ENCODE measurements at places on chromosomes 3 and 15.

GRCh38 chr3:138381950-138382715 lies 33.8 kb downstream of the MRAS start:
- DNase-seq, result peak; percentile 6

DNA sequence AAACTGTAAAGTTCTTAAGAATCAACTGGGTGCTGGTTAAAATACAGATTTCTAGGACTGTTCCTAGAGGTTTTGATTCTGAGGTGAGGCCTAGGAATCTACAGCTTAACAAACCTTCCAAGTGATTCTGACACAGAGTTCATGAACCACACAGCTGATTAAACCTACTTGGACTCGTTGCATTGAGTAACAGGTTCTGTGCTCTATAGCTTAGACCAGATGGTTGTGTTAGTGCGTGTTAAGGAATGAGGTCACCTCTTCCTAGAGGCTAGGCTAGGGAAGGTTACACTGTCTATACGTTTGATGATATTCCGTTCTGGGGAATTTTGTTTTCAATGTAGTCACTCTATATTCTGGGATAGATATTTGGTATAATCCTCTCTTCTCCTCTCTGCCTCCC lies 21.9 kb downstream of the EID1 start:
- no peak for DNase-seq

- DNase-seq, result no peak
Observed at GRCh38 chr3:122920986-122921385, 106.6 kb downstream of the SEMA5B start.

DNA sequence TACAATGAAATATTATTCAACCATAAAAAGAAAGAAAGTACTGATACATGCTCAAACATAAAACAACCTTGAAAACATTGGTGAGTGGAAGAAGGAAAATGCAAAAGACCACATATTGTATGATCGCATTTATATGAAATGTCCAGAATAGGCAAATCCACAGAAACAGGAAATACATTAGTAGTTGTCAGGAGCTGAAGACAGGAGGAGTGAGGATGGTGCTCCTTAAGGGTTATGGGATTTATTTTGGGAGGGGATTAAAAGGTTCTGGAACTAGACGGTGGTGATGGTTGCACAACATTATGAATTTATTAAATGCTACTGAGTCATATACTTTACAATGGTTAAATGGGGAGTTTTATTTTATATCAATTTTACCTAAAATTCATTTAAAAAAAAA lies 12.1 kb upstream of the MAGI1 start:
- DNase-seq, result no peak

DNA sequence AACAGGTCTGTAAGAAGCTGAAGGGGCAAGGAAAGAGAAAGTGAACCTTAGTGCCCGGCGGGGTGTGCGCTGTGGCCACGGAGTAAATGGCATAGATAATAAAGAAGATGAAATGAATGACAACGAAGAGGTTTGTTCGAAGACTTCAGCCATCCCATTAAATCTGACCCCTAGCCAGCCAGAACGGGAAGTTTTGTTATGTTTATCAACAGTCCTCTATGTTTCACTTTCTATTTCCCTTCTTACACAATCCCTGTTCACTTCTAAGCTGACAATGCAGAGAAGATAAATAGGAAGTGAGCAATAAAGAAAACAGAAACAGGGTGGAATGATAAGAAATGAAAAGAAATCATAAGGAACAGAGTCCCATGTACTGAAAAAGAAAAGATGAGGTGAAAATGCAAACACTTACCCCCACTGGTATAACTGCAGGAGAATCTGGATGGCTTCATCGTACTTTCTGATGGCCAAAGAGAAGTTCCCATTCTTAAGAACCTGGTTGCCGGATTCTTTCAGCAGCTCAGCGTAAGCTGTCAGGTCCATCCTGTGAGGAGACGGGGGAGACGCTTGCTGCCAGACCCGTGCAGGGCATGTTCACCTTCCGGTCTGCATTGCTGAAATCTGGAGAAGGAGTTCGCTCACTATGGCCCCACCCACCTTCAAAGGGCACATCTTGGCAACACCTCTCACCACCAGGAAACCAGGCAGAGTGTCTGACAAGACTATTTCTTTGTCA lies 36.8 kb downstream of the TRANK1 start:
- DNase-seq, result no peak

DNA sequence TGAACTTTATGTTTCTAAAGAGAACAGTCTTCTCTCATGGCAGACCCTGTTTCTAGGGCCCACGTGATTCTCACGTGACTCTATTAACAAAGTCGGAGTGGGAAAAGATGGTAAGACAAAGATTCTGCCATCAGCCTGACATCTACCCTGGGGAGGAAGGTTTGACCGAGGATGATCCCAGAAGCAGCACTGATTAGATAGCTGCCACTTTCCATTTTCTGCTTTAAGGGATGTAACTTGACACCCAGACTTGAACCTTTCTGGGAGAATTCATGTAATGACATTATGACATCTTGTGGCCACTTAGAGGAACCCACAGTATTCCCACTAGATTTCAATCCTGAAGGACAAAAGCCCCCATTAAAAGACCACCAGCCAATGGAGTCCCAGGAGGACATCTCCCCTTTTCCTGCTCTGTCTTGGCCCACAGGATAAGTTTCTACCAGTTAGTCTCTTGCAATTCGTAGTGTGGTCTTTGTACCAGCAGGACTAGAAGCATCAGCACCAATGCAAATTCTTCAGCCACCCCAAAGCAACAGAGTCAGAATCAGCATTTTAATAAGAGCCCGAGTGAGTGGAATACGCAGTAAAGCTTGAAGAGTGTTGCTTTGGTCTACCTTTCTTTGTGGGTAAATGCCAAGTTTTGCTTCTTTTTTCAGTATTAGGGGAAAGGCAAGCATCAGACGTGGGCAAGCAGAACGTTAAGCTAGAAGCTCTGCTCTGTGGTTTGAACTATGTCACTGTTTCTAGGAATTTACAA lies 480.5 kb upstream of the PROK2 start:
- no peak for DNase-seq

DNA sequence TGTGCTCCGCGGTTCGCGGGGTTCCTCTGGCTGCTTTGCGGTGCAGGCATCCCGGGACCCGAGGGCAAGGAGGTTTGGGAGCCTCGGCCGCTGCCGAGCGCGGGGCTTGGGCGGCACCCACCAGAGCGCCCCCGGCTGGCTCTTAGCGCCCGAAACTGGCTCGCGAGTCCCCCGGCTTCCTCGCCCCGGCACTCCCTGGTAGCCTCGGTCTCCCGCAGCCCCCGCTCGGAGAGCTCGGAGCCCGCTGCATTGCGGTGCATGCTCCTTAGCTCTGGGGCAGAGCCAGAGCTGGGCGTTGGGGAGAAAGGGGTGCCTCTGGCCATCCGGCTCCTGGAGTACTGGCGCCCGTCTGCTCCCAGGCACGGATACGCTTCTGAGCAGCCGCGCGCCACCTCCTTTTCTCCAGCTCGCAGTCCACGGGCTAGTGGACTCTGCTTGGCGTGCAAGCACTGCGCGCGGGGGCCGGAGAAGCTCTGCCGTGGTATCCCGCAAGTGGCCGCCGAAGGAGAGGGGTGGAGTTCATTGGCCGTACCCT lies 753 bp downstream of the EPHB1 start:
- no peak for DNase-seq

GRCh38 chr15:52011711-52012144 lies 7.3 kb upstream of the MAPK6 start:
- no peak for DNase-seq

DNA sequence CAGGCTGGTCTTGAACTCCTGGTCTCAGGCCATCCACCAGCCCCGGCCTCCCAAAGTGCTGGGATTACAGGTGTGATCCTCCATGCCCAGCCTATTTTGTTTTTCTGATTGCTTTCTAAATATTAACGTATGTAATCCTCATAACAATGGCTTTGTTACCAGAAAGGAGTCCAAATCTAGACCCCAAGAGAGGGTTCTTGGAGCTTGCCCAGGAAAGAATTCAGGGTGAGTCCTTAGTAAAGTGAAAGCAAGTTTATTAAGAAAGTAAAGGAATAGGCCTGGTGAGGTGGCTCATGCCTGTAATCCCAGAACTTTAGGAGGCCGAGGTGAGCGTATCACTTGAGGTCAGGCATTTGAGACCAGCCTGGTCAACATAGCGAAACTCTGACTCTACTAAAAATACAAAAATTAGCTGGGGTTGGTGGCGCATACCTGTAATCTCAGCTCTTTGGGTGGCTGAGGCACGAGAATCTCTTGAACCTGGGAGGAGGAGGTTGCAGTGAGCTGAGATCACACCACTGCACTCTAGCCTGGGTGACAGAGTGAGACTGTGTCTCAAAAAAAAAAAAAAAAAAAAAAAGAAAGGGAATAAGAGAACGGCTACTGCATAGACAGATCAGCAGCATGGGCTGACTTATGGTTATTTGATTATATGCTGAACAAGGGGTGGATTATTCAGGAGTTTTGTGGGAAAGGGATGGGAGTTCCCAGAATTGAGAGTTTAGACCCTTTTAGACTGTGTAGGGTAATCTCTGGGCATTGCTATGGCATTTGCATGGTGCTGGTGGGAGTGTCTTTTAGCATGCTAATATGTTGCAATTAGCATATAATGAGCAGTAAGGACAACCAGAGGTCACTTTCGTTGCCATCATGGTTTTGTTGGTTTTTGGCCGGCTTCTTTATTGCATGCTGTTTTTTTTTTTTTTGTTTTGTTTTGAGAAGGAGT lies 36.1 kb downstream of the TYRO3 start:
- DNase-seq, result no peak

DNA sequence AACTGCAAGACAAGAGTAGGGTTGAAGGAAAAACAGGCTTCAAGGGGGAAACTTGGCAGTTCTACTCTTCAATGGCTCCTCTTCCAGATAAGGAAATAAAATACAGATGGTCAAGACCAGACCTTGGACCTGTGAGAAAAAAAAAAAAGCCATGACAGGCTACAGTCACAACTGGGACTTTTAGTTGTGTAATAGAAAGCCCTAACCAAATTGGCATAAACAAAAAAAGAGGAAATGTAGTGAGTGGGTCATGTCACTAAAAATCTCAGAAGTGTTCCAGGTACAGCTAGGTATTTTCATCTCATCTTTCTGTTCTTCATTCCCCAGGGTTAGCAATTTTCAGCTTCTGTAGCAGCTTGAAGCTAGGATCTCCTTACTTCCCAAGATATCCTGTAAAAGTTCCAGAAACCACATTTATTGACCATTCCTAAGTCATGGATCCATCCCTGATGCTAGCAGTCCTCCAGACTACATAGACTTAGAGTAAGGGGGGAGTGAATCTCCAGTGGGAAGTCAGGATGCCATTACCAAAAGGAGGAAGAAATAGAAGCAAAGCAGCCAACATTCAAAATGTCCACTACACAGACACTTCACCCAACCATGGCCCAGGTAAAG lies 61.0 kb upstream of the CSTA start:
- no peak for DNase-seq

DNA sequence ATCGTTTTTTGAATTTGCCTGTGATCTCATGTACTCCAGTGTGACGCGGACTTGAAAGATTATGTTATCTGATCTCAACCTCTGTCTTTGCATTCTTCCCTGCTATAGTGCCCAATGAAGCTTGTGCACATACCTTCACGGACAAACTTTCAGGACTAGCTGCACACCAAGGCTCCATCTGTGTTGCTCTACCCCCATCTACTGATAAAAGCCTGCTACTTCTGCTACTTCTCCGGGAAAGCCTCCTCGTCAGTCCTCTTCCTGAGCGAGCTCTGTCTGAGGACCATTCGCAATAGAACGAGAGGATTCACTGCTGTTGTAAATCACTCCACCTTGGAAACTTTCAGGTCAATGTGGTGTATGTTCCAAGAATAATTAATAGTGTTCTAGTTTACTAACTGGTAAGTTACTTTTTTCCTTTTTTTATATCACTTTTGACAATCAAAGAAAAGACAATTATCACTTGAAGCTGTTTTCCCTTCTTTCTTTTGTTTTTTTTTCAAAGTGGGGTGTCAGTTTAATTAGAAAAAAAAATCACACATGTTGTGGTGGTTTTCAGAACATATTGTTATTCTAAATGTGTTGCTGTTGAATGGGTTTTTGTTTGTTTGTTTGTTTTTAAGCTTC lies 217.6 kb downstream of the ARRDC4 start:
- DNase-seq, result peak; percentile 46

- no peak for DNase-seq
Observed at GRCh38 chr15:84714372-84714771, 1.6 kb downstream of the SEC11A start.
